ENCODE measurements at places on chromosomes 6 and 20. TPM values are rescaled to one million over a fixed set of nuclear protein-coding genes. Genes with fewer than 3 reads are reported as not detected.

GRCh38 chr6:115896538-115897129 lies 164.1 kb downstream of the FRK start:
- DNase-seq: no peak

DNA sequence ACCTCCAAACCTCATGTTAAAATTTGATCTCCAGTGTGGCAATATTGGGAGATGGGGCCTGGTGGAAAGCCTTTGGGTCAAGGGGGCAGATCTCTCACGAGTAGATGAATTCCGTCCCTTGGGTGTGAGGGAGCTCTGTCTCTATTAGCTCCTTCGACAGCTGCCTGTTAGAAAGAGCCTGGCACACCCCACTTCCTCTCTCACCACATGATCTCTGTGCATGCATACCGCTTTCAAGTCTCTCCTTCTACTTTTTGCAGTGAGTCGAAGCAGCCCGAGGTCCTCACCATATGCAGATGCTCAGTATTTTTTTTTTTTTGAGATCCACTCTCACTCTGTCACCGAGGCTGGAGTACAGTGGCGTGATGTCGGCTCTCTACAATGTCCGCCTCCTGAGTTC lies 176.9 kb downstream of the SYNDIG1 start:
- DNase-seq: no peak

GRCh38 chr6:141464896-141465295 lies 667.8 kb upstream of the GJE1 start:
- DNase-seq: no peak

CRISP3 gene
- total RNA-seq: 7.5 TPM

- DNase-seq: no peak
Measured at GRCh38 chr6:18350271-18350670, 36.9 kb upstream of the RNF144B start.

DNA sequence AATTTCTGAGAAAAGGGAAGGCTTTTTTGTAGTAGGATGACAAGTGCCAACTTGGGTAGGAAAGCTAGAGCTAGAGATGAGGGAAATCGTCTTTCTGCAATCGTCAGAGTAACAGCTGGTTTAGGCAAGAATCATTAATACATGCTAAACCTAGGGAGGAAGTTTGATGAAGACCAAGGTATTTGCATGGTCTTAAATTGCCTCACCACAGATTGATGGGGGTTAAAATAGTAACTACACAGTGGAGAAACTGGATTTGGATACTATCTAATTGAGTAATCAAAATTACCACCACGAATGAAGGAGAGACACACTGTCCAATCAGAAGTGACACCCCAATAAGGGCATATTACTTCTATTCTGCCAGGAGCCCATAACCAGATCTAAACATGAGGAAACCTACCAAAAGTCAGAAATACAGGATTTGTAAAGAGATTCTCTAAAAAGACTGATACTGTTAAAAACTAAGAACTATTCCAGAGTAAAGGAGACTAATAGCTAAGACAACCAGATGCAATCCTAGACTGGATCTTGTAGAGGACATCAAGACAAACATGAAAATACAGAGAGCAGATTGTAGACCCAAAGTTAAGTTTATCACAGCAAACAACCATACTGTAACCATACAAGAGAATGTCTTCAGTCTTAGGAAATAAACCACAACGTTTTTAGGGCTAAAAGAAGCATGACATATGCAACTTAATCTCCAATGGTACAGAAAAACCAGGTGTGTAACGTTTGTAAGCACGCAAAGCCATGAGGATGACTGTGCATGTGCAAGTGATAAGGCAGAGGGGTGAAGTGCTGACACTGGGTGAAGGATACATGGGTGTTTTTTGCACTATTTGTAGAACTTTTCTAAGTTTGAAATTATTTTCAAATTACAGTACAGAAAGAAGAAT lies 21.8 kb downstream of the SNX5 start:
- no peak for DNase-seq

MLIP gene
- 0.20 TPM for total RNA-seq

- DNase-seq: no peak
Measured at GRCh38 chr6:10964684-10965083, 77.8 kb downstream of the SYCP2L start.

SIRPB2 gene
- total RNA-seq: 3.7 TPM

NKAIN4 gene
- not detected for total RNA-seq

DNA sequence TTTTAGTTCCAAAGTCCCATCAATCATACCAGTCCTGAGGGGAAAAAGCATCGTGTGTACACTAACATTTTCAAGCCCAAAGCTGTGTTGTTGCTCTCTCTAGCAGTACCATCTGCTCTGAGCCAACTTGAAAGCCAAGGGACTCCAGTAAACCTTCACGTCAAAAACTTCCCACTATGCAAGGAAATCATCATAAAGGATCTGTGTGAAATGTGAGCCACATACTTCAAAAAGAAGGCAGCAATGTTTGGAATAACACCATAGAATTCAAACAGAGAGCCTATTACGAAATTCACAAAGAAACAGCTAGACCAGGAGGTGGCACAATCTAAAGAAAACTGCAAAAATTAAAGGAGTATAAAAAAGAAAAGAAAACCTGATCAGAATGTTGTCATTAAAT lies 399.8 kb upstream of the EPHA7 start:
- no peak for DNase-seq

GRCh38 chr20:23320317-23320716 lies 30.3 kb upstream of the NXT1 start:
- no peak for DNase-seq

- peak; percentile 59 for DNase-seq
Measured at GRCh38 chr6:26183581-26184366, 96.5 kb downstream of the HFE start.

DNA sequence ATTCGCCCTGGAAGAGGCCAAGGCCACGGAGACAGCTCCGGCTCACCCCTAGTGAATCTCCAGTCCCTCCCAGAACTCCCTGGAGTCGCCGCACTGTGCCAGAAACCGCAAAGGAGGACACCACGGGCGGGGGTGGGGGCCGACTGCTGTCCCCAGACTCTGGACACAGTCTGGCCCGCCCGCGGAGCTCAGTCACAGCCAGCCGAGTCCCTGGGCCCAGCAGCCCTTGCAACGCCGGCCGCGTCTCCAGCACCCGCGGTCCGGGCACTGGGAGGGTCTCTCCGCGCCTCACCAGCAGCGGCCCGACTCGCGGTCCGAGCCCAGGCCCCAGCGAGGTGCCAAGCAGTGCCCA lies 518 bp downstream of the PEX6 start:
- DNase-seq: no peak

PTCHD4 gene
- not detected for total RNA-seq

GRCh38 chr6:16769131-16769985 lies 8.1 kb upstream of the ATXN1 start:
- DNase-seq: peak; percentile 72

DNA sequence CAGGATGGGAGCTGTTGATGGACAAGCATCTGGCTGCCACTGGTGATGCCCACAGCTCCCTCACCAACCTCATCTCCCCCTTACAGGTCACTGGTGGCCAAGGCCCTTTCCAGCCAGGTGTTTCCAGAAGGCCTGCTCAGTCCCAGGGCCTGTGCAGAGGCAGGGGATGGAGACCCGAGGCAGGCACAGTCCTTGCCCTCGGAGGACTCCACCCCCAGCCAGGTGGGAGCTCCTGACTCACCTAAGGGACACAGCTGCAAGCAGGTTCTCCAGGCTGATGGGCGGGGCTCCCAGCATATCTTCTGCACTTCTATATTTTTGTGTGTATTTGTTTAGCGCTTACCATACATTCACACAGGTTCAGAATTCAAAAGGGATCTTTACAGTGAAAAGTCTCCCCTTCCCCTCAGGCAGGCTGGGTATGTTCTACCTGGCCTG lies 17.4 kb downstream of the PRPH2 start:
- no peak for DNase-seq

FILIP1 gene
- 22.9 TPM for total RNA-seq

GRCh38 chr6:39171489-39172376 lies 56.7 kb upstream of the SAYSD1 start:
- DNase-seq: no peak

GRCh38 chr6:107807196-107807811 lies 16.8 kb downstream of the SCML4 start:
- no peak for DNase-seq

- no peak for DNase-seq
Measured at GRCh38 chr6:85580878-85581267, 12.8 kb downstream of the SNX14 start.

GRCh38 chr6:150492941-150493340 lies 106.7 kb upstream of the PLEKHG1 start:
- no peak for DNase-seq

GRCh38 chr20:45067087-45067486 lies 33.8 kb downstream of the KCNS1 start:
- no peak for DNase-seq

- DNase-seq: no peak
Measured at GRCh38 chr6:148682990-148683389, 63.8 kb upstream of the UST start.

RIPOR2 gene
- 3.2 TPM for total RNA-seq

DNA sequence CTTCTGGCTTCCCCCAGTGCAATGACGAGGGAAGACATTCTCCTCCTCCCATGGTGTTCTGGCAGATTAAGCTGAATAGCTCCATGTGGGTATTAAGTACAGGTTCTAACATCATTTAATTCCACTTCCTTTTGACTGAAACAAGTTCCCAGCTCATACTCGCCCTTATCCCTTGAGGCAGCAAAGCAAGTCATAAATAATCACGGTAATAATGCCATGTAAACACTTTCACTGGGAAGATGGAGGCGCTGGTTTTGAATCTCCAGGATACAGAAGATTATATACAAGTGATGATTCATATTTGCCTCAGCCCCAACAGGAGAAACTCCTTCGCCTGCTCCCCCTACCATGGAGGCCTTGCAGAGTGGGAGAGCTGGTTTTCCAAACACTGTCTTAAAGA lies 141.3 kb downstream of the PXDC1 start:
- DNase-seq: no peak

All from mucosa of gallbladder (tissue), 1 donor.